ENCODE measurements at places on chromosomes 3 and 15.
A peak's percentile ranks its signal among the peaks of the same experiment; 100 is the strongest.

DNA sequence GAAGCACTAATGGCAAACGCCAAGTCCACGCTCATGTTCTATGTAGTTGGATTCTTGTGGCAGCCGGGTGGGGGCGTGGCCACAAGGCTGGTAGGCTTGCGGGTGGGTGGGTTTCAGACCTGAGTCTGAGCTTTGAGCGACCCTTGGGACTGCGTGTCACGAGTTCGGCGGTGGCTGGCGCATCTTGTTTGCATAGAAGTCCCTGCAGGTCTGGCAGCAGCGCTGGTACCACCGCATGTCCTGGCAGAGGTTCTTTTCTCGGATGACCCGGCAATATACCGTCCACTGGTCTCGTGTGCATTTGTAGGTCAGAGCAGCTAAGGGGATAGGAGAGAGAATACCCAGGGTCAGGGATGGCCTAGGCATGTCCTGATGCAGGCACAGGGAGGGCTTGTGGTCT lies 241.0 kb upstream of the LYSMD4 start:
- no peak for DNase-seq

DNA sequence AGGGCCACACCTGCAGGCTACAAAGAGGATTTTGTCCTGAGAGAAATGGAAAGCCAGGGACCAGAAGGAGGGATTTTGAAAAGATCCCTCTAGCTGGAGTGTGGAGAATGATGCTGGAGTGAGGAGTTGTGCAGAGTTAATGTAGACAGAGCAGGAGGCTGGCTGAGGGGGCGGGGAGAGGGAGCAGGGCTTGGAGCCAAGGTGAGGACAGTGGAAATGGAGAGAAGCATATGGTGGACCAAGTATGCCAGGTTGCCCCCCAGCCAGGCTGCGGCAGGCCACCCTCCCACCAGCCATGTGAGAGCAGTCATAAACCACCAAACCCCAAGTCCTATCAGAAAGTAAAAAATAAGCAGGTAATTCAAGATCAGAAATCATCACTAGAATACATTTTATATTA lies 14.7 kb downstream of the RARRES1 start:
- DNase-seq = no peak

DNA sequence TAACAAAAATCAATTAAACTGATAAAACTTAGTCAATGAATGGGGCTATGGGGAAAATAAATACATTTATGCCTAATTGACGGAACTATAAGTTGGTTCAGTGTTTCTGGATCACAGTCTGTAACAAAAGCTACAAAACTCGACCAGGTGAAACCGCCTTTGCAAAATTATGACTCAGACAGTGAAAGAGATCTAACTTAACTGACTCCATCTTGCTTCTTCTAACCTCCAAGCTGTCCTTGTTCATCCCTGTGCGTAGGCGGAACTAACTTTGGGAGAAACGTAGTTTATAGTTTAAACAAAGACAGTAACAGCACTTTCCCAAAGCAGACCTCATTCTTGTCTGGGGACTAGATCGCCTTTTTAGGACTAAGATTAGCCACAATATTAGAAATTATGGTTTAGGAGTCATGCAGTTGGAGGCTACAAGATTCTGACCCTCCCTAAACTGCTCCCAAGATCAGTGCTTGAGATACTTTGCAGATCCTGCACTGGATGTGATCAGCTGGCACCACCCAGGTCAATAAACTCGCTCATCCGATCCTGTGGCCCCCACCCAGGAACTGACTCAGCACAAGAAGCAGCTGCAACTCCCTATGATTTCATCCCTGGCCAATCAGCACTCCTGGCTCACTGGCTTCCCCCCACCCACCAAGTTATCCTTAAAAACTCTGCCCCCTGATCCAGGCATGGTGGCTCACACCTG lies 7.2 kb upstream of the MFGE8 start:
- DNase-seq = no peak

DNA sequence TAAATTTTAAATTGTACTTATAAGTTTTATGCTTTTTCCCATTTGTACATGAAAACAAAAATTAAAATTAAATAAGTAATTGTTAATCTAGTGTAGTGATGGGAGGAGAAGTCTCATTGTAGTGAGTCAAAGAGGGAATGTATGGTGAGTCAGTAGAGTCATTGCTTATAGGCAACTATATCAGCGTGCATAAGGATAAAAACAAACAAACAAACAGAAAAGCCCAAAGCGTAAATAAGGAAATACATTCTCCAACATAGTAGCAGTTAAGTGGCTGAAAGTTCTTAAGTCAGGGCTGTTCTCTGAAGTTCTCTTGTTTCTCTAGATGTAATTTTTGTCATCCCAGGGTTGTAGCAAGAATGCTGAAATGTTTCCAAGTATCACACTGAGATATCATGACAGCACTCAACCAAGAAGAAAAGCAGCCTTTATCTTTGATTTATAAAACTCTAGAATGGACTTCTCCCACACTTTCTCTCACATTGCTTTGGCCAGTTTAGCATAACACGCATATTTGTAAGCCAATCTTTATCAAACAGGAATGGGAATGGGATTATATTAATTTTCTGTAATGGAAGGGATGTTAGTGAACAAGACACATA lies 184.1 kb upstream of the TP63 start:
- DNase-seq = no peak

DNA sequence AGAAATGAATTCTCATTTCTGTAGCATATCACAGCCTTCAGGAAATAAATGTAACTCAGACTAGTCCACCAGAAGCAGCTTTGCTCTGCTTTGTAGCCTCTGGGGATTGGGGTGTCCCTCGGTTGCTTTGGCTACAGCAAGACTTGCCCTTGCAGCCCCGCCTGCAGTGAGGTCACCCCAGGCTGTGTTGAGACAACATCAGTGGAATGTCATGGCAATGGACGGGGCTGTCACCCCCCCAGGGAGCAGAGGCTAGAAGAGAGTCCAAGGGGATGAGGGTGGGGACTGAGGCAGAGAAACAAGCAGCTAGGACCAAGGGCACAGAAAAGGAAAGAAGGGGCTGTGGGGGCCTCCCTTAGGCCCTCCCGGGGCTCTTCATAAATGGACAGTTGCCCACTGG lies 854 bp downstream of the CLEC3B start:
- no peak for DNase-seq

DNA sequence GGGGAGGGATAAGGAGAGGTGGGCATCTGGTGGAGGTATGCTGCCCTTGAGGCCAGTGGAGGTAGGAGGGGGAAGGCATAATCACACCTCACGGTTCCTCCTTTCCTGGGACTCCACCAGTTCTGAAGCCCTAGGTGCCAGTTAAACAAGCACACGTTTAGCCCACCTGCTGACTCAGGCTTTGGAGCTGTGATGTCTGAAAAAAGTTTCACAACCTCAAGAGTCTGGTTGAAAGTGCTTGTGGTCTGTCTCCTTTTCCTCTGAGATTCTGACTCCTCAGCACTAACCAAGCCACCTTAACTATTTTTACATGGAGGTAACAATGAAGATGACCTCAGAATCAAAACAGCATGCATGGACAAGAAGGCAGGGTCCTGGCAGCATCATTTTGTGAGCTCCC lies 23.0 kb downstream of the HPS3 start:
- DNase-seq = no peak

DNA sequence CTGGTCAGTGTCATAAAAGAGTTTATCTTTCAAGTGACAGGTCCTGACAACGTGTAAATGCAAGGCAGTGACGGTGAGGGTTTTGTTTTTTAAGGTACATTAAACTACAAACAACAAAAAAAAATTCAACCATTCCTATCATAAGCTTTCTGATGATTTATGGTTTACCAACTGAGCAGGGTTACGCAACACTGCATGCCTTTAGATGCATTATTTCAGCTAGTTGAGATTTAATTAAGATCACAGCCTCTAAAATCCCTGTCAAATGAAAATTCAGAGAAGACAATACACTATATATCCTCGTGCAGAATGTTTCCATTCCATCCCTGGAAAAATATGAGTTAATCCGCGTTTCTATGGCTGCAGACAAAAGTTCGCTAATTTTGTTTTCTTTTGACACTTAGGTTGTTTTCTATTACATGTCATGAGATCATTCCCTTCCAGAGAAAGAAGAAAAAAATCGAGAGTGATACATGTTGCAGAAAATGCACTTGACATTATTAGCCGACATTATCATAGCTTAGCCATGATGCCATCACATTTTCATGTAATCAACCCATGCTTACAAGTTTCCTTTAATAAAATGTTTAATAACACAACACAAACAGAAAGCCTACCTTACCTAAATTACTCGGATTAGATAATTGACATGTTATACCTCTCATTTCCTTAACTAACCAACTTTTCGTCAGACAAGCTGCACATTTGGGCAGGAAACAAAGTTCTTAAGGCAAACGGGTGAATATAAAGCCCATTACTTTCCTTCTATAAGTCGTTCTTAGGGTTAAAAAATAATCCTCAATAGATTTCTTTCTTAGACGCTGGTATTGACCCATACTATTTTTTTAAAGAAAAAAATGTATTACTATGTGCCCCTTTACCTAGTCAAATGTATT lies 521.2 kb downstream of the FOXP1 start:
- DNase-seq = no peak

- no peak for DNase-seq
Observed at GRCh38 chr3:172931746-172932285, 181.3 kb downstream of the ECT2 start.

DNA sequence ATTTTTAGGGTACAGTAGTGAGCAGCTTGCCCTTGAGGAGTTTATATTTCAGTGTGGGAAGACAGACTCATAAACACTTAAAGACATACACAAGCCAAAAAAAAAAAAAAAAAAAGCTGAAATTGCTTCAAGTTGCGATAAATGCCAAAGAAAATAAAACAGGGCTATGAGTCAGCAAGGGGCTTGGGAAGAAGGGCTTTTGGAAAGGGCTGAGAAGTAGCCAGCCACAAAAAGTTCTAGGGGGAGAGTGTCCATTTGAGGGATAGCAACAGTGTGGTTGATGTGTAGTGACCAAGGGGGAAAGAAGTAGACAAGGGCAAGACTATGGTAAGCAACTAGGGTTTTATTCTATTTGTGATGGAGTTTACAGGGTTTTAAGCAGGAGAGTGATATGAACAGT lies 185.5 kb downstream of the ADAMTS9 start:
- DNase-seq = no peak

DNA sequence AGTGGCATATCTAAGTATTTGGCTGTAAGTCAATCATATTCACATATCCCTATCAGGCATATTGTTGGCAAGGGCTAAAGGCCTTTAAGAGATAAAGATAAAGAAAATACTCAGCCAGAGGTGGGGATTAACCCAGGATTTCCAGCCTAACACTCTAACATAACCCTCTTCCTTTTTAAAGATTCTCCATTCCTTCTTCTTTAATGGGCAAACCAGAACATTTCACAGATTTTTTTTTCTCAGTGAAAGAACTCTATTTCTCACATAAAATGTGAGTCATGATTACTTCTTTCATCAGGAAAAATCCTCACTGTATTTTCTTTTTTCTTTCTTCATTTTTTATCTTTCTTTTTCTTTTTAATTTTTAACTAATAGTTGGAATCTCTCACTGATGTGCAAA lies 200.4 kb downstream of the NR1D2 start:
- DNase-seq = no peak

- no peak for DNase-seq
Observed at GRCh38 chr3:6060251-6060650, 800.7 kb upstream of the GRM7 start.

GRCh38 chr15:71811036-71811736 lies 832 bp downstream of the NR2E3 start:
- no peak for DNase-seq

GRCh38 chr3:171028025-171028778 lies 1.7 kb upstream of the SLC2A2 start:
- DNase-seq = no peak

GRCh38 chr3:130389743-130390478 lies 44.4 kb downstream of the COL6A5 start:
- DNase-seq = no peak

DNA sequence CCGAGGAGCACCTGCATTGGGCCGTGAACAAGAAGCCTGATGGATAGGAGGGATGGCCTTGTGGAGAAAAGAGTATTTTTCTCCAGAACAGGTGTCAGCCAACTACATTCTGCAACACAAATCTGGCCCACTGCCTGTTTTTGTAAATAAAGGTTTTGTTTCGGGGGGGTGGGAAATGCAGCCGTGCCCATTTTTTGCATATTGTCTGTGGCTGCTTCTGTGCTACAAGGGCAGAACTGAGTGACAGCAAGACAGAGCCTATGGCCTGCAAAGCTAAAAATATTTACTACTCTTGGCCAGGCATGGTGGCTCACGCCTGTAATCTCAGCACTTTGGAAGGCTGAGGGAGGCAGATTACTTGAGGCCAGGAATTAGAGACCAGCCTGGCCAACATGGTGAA lies 95.9 kb upstream of the AKAP13 start:
- DNase-seq = no peak

DNA sequence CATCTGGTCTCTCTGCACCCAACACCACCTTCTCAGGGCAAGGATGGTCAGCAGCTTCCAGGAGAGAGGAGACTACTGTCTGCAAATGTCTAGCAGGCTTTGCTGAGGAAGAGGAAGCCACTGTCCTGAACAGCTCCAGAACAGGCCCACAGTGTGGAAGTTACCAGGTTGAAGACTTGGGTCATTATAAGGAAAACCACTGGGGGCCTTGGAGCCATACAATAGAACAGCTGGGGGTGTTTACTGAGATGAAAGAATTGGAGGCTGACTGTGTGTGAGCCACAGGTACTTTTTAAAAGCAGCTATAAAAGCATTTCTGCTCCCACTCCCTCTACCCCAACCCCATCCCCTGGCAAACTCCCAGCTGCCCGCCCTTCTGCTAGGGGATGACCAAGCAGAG lies 24.2 kb downstream of the SRGAP3 start:
- no peak for DNase-seq

DNA sequence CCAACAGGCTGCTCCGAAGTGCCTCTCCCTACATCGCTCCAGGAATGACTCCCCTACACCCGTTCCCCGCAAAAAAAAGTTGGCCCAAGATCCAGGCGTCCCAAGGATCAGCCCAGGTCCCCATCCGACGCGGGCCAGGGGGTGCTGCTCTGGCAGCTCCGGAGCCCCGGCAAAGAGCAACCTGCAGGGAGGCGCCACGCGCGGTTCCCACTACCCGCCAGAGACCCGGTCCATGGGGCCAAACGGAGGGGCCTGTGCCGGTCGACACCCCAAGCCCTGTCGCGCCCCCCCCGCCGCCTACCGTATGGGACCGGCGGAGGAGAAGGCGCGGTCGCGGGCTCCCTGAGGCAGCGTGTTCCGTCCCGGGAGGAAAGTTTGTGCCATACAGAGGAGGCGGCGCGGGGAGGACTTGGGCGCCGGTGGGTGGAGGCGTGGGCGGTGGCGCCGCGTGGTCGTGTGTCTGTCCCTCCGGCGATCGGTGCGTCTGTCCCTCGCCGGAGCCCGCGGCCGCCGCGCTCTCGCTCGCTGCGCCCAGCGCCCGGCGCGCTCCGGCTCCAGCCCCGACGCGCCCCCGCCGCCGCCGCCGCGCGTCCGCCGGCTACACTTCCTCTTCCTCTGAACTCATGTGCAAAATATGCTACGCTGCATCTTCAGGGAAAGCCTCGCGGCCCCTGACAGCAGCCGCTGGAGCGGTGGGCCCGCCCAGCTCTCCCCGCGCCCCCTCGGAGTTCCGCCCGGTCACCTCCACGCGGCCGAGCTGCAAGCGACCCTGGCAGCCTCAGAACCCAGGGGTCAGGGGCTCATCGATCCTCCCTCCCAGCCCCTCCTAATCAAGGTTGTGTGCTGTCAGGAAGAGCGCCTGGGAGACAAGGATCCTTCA lies at the start of gene RFTN1:
RFTN1 (minus strand) TSS at position 559 of the 880 bp plus-strand sequence. CDS start 19,830 bp downstream, outside the sequence.
- peak; percentile 14 for DNase-seq

Data from activated CD8-positive, alpha-beta memory T cell treated with anti-CD3 and anti-CD28 coated beads for 1 hour (primary cell).